Activated CD8-positive, alpha-beta memory T cell treated with anti-CD3 and anti-CD28 coated beads for 4 hours (primary cell): ENCODE measurements at places on chromosomes 6 and 20.

GRCh38 chr6:114407426-114408035 lies 64.7 kb upstream of the HS3ST5 start:
- no peak for DNase-seq

- DNase-seq: no peak
Measured at GRCh38 chr6:114354482-114354881, 11.7 kb upstream of the HS3ST5 start.

DNA sequence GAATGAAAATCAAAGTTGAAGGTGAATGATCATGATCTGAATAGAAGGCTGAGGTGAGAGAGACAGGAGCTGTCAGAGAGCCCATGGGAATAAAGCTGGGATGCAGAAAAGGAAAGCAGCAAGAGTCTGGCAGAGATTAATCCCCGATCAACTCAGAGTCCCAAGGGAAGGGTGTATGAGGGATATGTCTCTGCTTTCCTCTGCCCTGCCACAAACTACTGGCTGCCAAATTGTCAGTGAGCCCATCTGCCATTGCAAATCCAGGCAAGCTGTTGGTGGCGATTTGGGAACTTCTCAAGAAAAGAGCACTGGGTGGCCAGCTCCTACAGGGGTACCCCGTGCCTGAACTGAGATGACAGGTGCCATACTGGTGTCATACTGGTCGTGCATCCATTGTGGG lies 705.5 kb upstream of the MAN1A1 start:
- no peak for DNase-seq

DNA sequence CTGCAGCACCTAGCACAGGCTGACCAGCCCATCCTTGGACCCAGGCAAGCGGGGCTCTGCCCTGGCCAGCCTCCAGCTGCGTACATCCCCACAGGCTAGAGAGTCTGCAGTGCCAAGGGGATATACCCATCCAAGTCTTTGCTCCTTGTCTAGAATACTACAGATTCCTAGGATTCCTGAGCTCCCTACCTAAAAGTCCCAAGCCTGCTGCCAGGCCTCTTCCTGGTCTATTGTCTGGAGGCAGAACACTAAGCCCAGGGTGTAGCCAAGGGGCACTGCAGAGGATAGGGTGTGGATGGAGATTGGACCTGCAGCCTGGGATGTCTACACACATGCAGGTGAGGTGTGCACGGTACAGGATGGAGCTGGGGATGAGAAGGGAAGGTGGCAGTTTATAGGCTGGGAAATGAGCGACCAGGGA lies 90.0 kb upstream of the SIRPA start:
- no peak for DNase-seq

- no peak for DNase-seq
Measured at GRCh38 chr6:167476844-167477595, 152.1 kb downstream of the TTLL2 start.
